ENCODE measurements at places on chromosomes 6 and 20. TPM values are rescaled to one million over a fixed set of nuclear protein-coding genes. Genes with fewer than 3 reads are reported as not detected.

Gene SRMS
- total RNA-seq = not detected

Gene ALDH8A1
- 0.12 TPM for total RNA-seq

Gene PSORS1C2
- total RNA-seq = not detected

Gene IL17A
- total RNA-seq = 0.12 TPM

Gene CRISP2
- not detected for total RNA-seq

Gene RNF144B
- total RNA-seq = not detected

Gene DEFB124
- not detected for total RNA-seq

Gene SLC35D3
- total RNA-seq = not detected

Gene DOK5
- not detected for total RNA-seq

Gene ADGRB3
- under 0.01 TPM for total RNA-seq

Gene RWDD2A
- total RNA-seq = 3.0 TPM

Gene SLC22A2
- not detected for total RNA-seq

Gene SYCP2L
- total RNA-seq = 0.49 TPM

Gene OLIG3
- total RNA-seq = not detected

Gene TRIM31
- total RNA-seq = not detected

Gene MOXD1
- 96.5 TPM for total RNA-seq

Gene VSX1
- 2.8 TPM for total RNA-seq

Gene LTB
- total RNA-seq = not detected

Gene STMND1
- total RNA-seq = not detected

Gene RAB22A
- total RNA-seq = 26.8 TPM

Gene ULBP1
- total RNA-seq = 0.20 TPM

Gene SRC
- total RNA-seq = 11.3 TPM

Gene PNPLA1
- not detected for total RNA-seq

Gene GPX5
- not detected for total RNA-seq

Gene SERPINB6
- total RNA-seq = 101 TPM

Gene CST2
- total RNA-seq = not detected

Gene ZBTB46
- 3.4 TPM for total RNA-seq

Gene TFAP2A
- total RNA-seq = 9.0 TPM

Gene EPPIN
- total RNA-seq = not detected

Gene C20orf141
- total RNA-seq = not detected

Gene OR2B6
- total RNA-seq = not detected

Gene OOEP
- not detected for total RNA-seq

Gene ID4
- 0.10 TPM for total RNA-seq

Gene TPX2
- total RNA-seq = 312 TPM

Gene WFDC12
- total RNA-seq = not detected

Gene COL9A1
- total RNA-seq = not detected

Gene TMC2
- not detected for total RNA-seq

Gene SPATA25
- total RNA-seq = 0.98 TPM

Gene LAMA2
- 0.84 TPM for total RNA-seq

Gene SIRPB1
- total RNA-seq = 15.6 TPM

Gene BEND3
- 0.98 TPM for total RNA-seq

Gene KCNK16
- total RNA-seq = not detected

Gene PLTP
- total RNA-seq = 47.1 TPM

Gene ADISSP
- 52.7 TPM for total RNA-seq

Gene SLPI
- not detected for total RNA-seq

Gene SLC52A3
- not detected for total RNA-seq

Gene C4B
- total RNA-seq = 0.72 TPM

Gene ADAM33
- total RNA-seq = 3.6 TPM

Gene OR12D3
- total RNA-seq = not detected

Gene TFAP2D
- total RNA-seq = not detected

Gene PHF20
- 47.3 TPM for total RNA-seq

Gene RAD21L1
- 0.98 TPM for total RNA-seq
